ENCODE measurements at places on chromosomes 6 and 20.
A peak's percentile ranks its signal among the peaks of the same experiment; 100 is the strongest.

DNA sequence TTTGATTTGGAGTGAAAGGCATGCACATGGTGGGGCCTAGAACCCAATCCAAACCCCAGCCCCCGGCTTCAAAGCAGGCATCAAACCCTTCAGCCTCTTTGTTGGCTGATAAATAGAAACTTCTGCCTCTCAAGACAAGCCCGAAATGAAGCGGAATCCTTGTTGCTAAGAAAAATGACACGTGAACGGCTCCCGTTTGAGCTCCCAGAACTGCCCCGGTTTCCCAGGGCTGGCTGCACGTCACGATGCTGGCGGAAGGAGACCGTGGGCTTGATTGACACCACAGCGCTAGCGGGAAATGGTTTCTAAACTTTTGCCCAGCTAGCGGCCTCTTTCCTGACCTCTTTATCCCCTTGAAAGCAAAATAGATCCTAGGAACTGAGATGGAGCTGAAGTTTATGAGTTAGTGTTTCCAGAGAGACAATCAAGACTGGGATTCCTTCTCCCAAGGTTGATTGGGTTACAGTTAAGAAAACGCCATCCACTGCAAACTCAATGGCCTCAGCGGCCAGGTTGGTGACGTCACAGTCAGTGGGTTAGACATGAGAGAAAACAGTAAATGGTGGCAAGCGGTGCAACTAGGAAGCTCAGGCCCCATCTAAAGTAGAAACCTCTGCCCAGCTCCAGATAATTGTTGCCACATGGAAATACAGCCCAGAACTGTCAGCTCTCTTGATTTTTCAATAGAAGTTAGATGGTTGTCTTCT lies 117.0 kb downstream of the ANKRD60 start:
- DNase-seq = no peak

DNA sequence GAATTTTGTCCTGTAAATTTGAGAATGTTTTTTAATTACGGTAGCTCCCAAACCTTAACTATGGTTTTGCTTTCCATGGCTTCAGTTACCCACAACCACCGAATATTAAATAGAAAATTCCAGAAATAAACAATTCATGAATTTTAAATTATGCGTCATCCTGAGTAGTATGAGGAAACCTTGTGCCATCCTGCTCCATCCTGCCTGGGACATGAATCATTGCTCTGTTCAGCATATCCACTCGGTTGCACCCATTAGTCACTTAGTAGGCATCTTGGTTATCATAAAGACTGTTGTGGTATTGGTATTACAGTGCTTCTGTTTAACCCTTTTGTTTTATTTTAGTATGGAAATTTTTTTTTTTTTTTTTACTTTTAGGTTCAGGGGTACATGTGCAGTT lies 39.7 kb downstream of the KCNS1 start:
- DNase-seq = peak; percentile 96

DNA sequence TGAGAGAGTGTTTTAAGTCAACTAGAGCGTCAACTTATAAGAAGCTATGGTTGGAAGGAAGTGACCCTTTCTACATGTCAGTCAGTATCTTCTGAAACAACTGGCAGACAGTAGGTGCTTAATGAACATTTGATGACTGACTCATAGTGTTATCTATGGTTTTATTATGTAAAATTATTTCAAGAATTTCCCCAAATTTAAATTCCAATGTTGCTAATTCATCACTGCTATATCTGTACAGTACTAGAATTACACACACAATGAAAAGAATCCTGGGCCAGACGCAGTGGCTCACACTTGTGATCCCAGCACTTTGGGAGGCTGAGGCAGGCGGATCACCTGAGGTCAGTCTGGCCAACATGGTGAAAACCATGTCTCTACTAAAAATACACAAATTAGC lies 721.4 kb upstream of the FLRT3 start:
- no peak for DNase-seq

- DNase-seq = no peak
Observed at GRCh38 chr6:105331927-105332326, 71.0 kb downstream of the PREP start.
